ENCODE measurements at places on chromosomes 2 and 18.

GRCh38 chr2:223760838-223761502, 76.4 kb downstream of the AP1S3 start:
- DNase-seq, result peak; percentile 60

- DNase-seq, result no peak
Measured at GRCh38 chr2:196993617-196994016, 67.1 kb upstream of the PGAP1 start.

- no peak for DNase-seq
Measured at GRCh38 chr18:32445846-32446245, 24.8 kb downstream of the GAREM1 start.

GRCh38 chr18:74869904-74870863, 272.5 kb downstream of the ZNF407 start:
- DNase-seq, result no peak

- no peak for DNase-seq
Measured at GRCh38 chr2:120383631-120384340, 37.9 kb downstream of the INHBB start.

- no peak for DNase-seq
Measured at GRCh38 chr2:107812006-107812405, 14.7 kb upstream of the RGPD4 start.

GRCh38 chr18:58221060-58221725, 177.2 kb downstream of the NEDD4L start:
- DNase-seq, result no peak

DNA sequence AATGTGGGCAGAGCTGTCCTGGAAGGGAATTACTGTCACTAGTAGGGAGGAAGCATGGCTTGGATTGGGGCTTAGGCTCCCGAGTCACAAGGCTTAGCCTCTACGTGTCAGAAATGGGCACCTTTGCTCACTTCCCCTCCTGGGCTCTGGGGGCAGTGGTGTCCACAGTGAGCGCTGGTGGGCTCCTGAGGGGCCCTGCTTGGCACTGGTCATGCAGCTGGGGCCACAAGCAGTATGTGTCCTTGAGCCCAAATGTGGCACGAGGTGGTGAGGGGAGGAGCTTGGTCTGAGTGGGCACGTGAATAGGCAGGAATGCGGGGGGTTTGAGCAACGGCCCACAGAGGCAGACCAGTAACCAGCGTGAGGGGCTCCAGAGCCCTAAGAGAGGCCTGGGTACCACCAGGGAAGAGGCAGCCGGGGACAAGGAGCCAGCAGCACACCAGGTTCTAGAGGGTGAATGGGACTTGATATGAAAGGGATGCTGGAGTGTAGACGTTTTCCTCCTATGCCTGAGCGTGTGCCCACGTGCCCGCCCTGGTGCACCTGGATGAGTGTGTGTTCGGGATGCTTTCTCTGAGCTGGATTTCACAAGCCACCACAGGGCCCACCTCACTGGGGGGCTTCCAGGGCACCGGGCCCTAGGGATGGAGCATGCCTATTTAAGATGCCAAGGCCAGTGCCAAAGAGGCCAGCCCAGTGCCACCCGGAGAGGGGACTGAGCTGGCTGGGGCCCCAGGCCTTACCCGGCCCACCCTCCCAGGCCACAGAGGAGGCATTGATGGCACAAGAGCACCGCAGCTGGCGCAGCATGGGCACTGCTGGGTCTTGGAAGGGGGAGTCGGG, 22.8 kb upstream of the PTMA start:
- no peak for DNase-seq

GRCh38 chr18:80105369-80106167, 3.5 kb upstream of the ADNP2 start:
- no peak for DNase-seq

- DNase-seq, result no peak
Measured at GRCh38 chr2:124983595-124983994, 958.5 kb downstream of the CNTNAP5 start.

GRCh38 chr2:225328192-225328591, 71.3 kb upstream of the NYAP2 start:
- no peak for DNase-seq

GRCh38 chr2:164910101-164910899, 45.0 kb downstream of the SLC38A11 start:
- DNase-seq, result no peak

GRCh38 chr2:134782792-134783191, 55.6 kb upstream of the ACMSD start:
- DNase-seq, result no peak

DNA sequence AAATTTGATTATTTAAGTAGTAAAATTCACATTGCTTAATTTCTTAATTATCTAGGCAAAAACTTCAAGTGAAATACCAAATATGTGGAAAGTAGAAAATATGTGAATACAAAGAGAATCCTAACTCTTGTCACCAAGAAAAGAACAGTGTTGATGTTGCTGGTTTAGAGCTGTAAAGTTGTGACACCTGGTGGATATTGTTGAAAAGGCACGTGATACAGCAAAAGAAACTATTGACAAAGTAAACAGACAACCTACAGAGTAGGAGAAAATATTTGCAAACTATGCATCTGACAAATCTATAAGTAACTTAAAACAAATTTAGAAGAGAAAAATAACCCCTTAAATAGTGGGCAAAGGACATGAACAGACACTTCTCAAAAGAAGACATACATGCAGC, 25.6 kb upstream of the ZC3H15 start:
- no peak for DNase-seq

DNA sequence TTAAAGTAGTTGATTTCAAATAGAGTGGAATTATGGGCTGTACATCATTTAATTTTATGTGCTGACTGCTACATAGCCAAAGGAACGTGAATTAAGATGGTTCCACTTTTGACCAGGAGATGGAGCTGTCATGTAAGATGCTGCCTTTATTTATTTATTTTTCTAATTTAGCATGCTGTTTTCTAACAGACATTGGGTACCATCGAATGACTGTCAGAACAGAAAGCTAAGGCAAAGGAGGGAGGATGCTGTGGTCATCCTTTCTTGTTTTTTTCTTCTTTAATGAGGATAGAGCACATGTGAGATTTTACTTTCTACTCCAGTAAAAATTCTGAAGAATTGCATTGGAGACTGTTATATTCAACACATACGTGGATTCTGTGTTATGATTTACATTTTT, at the start of gene SCN2A:
SCN2A (plus strand) TSS at position 185 of the 400 bp plus-strand sequence. CDS start 56,410 bp downstream, outside the sequence.
- DNase-seq, result no peak

DNA sequence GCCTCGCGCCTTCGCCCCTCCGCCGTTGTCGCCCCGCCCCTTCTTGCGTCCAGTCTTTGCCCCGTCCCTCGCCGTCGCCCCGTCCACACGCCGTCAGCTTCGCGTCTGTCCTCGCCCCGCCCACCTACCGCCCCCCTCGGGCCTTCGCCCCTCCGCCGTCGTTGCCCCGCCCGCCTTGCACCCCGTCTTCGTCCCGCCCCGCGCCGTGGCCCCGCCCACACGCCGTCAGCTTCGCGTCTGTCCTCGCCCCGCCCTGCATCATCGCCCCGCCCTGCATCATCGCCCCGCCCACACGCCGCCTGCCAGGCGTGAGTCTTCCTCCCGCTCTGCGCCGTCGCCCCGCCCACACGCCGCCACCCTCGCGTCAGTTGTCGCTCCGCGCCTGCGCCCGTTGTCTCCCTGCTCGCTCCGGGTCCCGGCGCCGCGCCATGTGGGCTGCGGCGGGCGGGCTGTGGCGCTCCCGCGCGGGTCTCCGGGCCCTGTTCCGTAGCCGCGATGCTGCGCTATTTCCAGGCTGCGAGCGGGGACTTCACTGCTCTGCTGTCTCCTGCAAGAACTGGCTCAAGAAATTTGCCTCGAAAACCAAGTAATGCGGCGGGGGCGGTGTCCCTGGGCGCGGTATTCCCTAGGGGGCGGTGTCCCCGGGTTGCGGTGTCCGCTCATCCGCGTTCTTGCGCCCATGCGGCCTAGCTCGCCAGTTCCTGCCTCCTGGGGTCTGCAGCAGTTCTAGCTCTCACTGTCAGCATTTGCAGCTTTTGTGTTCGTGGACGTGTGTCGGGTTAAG, at the start of gene RBFA:
RBFA (plus strand) TSS at position 367 of the 784 bp plus-strand sequence; CDS start at position 429, 62 bp downstream.
- peak; percentile 100 for DNase-seq

DNA sequence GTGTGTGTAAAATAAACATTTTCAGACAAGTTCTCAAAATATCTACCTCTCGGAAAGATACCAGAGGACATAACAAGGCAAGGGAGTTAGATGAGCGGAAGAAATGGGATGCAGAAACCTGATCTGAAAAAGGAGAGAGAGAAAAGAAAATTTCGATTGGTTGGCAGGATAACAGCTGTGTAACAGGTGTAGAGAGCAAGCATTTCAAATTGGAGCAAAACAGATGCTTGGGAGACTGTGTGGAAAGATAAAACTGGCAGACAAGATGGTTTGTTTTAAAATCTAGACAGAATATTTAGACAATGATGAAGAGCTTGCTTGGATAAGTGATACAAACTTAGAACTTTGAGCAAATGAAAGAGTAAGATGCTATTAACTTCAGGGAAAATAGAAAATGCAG, 20.2 kb downstream of the CHST9 start:
- no peak for DNase-seq

DNA sequence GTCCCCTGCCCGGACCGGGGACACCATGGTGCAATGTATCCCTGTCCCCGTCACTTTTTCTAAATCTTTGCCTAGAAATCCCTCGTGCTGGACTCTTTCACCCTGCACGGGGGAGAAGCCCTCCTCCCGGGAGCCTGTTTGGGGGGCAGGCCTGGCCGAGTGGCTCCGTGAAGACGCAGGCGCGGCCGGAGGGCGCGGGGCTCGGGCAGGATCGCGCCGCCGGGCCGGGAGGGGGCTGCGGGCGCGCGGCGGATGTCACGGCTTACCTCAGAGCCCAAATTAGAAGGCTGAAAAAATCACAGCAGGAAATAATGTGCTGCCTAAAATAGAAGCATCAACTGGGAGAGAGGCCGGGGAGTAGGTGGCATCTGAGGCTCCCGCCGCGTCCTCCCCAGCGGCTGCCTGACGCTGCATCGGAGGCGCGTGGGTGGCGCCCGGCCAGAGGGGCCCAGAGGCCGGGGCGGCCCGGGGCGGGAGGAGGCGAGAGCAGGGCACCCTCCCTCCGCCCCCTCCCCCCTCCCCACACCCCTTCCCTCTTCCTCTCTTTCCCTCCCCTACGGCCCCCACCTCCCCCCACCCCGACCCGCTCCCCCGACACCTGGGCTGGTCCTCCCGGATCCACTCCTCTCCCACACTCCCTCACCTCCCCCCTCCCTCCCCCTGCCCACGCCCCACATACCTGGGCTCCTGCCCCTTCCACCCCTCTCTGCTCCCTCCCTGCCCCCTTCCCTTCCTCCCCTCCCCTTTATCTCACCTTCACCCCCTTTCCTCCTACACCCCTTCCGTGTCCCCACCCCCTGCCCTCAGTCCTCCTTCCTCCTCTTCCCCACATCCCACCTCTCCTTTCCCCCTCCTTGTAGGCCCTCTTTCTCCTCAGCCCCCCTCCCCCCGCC, 51.9 kb downstream of the SLC4A1AP start:
- no peak for DNase-seq

- no peak for DNase-seq
Measured at GRCh38 chr18:41613003-41613609, 341.9 kb upstream of the PIK3C3 start.

- no peak for DNase-seq
Measured at GRCh38 chr18:12059334-12060181, 34.1 kb upstream of the ANKRD62 start.

GRCh38 chr2:59249441-59250306, 1008.5 kb upstream of the FANCL start:
- no peak for DNase-seq

GRCh38 chr2:227876300-227876801, 4.9 kb downstream of the DAW1 start:
- DNase-seq, result no peak

DNA sequence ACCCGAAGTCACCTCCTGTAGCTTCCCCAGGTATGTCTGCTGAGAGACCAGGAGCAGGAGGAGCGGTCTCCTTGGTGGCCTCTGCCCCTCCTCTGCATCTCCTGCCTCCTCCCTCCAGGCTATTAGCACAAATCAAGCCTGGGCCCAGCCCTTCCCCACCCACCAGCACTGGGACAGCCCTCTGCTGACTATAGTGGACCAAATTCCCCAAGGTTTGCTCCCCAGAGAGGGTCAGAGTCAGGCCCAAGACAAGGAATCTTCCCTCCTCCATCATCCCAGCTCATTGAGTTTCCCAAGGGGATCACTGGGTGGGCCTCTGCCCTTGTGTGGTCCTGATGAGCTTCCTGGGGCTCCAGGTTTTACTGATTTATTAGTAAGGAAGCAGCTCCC, 62.1 kb downstream of the EMILIN2 start:
- peak; percentile 15 for DNase-seq

GRCh38 chr2:95303191-95303919, 6.2 kb downstream of the KCNIP3 start:
- DNase-seq, result no peak

DNA sequence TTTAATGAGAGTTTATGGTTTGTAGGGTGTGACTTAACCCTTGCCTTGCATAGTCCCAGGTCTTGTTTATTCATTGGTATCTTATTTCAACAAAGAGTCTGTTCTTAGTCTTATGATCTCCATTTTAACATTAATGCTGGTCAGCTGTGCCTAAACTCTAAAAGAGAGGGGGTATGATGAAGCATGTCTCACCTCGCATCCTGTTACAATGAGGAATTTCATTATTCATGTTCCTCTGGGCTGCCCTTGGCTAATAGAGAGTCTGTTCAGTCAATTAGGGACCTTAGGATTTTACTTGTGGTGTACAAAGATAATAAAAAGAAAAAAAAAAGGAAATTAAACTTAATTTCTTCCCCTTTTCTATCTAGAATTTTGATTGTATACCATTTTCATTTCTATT, 831.9 kb upstream of the CDH2 start:
- DNase-seq, result no peak

DNA sequence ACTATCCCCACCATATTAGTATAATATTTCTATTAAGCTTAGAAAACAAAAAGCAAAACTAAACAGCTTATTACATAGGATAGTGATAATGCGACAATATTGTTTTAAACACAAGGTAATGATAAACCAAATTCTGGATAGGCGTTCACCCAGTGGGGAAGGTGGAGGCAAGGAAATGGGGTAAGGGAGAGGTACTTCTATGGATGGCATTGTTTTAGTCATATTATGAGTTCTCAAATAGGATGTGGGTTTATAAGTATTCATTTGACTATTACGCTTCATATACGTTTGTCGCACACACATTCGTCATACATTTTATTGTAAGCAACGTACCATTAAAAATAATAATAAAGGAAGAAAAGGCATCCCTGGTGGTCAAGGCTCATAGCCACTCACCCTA, 88.8 kb upstream of the DNMT3A start:
- DNase-seq, result no peak

DNA sequence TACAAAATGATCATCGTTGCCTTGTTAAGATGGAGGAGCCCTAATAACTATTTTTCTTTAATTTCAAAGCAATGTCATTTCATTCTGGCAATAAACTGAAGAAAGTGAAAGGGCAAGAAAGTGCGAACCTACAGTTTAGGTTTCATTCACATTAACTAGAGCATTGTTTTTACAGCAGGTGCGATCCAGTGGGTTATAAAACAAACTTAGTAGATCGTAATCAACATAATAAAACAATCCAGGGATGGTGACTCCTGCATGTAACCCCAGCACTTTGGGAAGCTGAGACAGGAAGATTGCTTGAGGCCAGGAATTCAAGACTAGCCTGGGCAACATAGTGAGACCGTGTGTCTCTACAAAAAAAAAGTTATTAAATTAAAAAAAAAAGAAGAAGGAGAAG, 51.1 kb downstream of the AP1S3 start:
- DNase-seq, result no peak

Data from activated T-cell treated with anti-CD3 and anti-CD28 coated beads, Interleukin-2, amount 50 U/mL, for 48 hours (primary cell).